ENCODE measurements at places on chromosomes 6 and 20. TPM values are rescaled to one million over a fixed set of nuclear protein-coding genes. Genes with fewer than 3 reads are reported as not detected.

GRCh38 chr20:17327185-17328148 is 100.6 kb downstream of the PCSK2 start:
- DNase-seq: no peak

GRCh38 chr6:98831057-98831958 is 3.1 kb upstream of the POU3F2 start:
- DNase-seq: no peak

DNA sequence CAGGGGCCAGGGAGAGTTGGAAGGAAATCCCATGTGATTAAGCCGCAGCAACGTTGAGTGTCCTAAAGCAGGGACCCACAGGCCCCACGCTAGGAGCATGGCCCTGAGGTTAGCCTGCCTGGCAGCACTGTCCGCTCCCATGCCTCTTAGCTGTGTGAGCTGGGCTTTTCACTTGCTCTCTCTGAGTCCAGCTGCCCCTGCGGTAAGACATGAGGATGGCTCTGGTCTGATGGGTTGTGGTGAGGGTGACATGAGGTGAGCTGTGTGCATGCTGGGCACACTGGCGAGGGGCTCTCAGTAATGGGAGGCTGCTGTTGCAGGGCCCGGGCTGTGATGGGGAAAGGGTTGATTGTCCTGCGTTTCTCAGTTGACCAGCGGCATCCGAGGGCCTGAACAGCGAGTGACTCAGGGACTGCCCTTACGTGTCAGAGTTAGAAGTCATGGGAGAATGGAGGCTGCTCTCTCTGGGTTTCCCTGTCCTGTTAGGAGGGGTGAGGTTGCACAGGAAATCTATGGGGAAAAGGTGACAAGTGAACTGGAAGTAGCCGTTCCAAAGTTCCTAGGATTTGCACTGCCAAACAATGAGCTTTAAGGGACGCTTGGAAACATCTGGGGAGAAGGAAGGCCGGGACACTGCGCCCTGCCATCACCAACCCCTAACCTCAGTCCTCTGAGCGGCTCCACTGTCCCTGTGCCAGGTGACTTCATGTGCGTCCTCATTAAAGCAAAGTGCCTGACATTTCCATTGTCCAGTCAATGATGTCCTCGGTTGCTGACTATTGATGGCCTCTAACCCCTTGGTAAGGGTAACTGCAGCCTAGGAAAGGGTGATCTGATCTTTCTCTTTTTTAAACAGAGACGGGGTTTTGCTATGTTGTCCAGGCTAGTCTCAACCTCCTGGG is 51.3 kb downstream of the ADNP start:
- no peak for DNase-seq

- no peak for DNase-seq
These were observed 195.7 kb upstream of the KCNK16 start for GRCh38 chr6:39518221-39518620.

DNA sequence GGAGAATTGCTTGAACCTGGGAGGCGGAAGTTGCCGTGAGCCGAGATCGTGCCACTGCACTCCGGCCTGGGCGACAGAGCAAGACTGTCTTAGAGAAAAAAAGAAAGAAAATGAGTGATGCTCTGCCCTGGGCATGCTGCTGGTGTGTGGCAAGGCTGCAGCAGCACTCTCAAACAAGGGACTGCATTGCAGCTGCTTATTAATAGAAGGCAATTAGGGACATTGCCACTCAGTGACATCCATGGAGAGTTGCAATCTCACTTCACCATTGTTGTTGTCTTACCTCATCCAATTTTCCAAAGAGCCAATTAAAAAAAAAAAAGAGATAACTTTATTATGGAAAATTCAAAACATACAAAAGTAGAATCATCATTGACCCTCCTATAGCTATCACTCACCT is 131.1 kb downstream of the LRRC1 start:
- no peak for DNase-seq

DNA sequence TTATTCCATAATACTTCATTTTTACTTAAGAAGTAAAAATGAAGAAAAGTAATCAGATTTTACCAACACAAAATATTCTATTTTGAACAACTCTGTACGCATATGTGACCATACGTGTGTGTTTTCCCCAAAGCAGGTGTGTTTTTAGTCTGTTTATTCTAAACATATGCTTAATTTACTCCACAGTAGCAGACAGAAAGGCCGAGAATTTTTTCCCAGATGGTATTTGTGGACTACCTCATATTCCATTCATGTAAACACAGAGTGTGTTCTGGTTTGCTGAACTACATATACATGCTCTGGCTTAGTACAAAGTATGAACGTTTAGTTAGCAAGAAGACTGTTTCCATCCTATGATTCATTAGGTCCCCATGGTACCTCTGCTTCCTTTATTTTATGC is 233.3 kb upstream of the RUNX2 start:
- no peak for DNase-seq

- DNase-seq: no peak
These were observed 1062.0 kb downstream of the HACE1 start for GRCh38 chr6:103797738-103798137.

- DNase-seq: no peak
These were observed 2.5 kb downstream of the SASH1 start for GRCh38 chr6:148345176-148345575.

- DNase-seq: no peak
These were observed 1.1 kb downstream of the PPP1R18 start for GRCh38 chr6:30685157-30686008.

DNA sequence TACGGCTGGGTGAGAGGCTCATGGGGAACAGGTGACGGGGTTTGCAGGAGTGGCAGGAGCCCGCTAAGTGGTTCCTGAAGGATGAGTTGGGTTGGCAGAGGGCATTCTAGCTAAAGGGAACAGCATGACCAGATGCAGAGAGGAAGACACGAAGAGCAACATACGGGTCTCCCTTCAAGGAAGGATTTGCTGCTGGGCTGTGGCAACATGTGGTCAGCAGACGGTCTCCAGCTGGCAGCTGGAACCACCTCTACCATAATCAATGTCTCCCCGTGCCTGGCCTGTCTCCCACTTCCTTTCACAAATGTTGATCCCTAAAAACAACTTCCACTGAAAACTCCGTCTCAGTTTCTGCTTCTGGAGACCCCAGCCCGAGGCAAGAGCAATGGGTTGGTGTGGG is 80.6 kb upstream of the SULF2 start:
- DNase-seq: no peak

DNA sequence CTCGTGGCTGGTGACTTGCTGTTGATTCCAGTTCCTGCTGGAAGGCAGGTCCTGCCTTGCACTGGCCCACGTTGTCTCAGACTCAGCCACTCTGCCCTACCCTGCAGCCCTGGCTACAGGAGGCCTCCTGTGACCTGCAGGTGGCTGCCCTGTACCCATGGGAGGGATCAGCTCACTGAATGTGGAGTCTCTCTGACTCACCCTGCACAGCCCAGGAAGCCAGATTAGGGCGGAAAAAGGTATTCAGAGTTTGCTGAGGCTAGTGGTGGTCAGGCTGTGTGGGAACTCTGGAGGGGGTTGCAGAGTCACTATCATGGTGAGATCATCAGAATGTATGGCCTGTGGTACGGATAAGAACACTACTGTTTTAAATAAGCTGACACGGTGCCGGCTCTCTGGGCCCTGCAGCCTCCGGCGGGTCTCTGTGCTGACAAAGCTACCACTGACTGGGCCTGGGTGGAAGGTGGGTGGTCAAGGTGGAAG is 24.7 kb upstream of the PYGB start:
- no peak for DNase-seq

DNA sequence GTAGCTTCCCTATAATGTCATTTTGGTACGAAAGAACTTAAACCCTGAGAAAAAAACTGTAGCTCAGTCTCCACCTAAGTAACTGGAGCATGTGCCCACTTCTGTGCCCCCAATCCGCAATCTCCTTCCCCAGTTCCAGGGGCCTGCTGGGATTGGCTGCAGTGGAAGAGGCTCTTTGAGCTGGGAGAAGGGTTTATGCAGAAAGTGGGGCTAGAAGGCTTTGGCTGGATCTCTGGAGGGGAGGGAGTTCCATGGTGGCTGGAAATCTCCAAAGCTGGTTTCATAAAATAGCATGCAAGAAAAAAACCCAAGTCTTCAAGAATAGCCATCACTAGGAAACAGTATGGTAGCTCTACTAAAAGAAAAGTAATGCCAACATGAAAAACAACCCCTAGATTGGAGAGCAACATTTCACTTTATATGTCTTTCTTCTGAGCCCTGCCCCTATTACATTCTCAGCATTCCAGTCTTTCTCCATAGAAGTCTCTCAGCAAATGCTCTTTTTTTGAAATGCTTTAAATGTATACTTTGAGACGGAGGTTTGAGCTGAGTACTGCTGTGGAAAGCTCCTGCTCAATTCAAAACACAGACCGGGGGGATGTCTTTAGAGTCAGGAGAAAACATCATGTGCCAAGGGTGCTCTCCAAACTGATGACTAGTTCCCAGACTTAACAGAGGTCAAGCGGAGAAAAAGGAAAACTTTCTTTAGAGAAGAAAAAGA is 36.0 kb upstream of the FOXO3 start:
- no peak for DNase-seq

C20orf204 gene
- total RNA-seq: 1.2 TPM

TSBP1 gene
- not detected for total RNA-seq

KCNK16 gene
- total RNA-seq: not detected

MYLK4 gene
- 0.41 TPM for total RNA-seq

ZC2HC1B gene
- total RNA-seq: not detected
